ENCODE measurements at places on chromosomes 5 and 9. TPM values are rescaled to one million over a fixed set of nuclear protein-coding genes. Genes with fewer than 3 reads are reported as not detected.

The GPRIN1 gene
- 2.1 TPM for total RNA-seq

The STKLD1 gene
- total RNA-seq: 1.9 TPM

The PDZD2 gene
- total RNA-seq: 34.0 TPM

The LAMC3 gene
- 7.3 TPM for total RNA-seq

The MGAT1 gene
- total RNA-seq: 119 TPM

The MARVELD2 gene
- total RNA-seq: 2.0 TPM

The IFNK gene
- total RNA-seq: not detected

The PTRH1 gene
- 11.0 TPM for total RNA-seq

The ZNF462 gene
- total RNA-seq: 25.8 TPM

- no peak for DNase-seq
These were observed 1.6 kb downstream of the FBXW11 start for GRCh38 chr5:172004824-172005237.

- no peak for DNase-seq
These were observed 53.6 kb downstream of the S1PR3 start for GRCh38 chr9:89044881-89045280.

- DNase-seq: no peak
These were observed 813 bp downstream of the GNAQ start for GRCh38 chr9:78030553-78031443.

GRCh38 chr5:149036168-149036567 lies 26.7 kb downstream of the SH3TC2 start:
- no peak for DNase-seq

DNA sequence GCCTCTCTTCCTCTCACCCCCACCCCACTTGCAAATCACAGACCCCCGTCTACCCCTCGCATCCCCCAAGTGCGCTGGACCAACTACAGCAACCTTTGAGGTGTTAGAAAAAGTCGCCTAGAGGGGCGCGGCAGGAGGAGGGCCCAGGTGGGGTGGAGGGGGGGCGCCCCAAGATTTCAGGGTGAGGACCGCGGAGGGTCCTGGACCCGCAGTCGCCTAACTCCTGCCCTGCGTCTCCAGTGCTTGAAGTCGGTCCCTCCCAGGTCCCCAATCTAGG lies 379 bp upstream of the EGFLAM start:
- DNase-seq: no peak

GRCh38 chr5:158560170-158560569 lies 539.5 kb downstream of the EBF1 start:
- DNase-seq: no peak

DNA sequence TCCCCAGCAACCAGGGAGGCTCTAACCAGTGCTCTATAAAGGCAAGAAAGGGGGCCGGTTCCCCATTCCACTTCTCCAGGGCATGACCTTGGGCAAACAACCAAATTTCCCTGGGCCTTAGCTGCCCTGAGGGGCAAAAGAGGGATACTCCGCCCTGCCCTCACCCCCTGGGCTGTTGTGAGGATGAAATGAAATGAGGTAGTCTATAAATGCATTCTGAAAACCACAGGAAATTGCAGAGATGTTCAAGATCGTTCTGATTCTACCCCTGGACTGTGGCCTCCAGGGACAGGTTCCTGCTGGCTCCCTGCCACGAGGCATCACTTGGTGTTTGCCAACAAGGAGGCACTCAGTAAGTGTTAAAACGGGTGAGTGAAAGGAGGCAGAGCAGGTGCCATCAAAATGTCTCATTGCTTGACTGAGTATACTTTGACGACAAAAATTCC lies 5.7 kb downstream of the RAPGEF1 start:
- peak; percentile 27 for DNase-seq

- no peak for DNase-seq
These were observed 11.4 kb upstream of the DAB2IP start for GRCh38 chr9:121640076-121640475.

GRCh38 chr9:73219985-73220626 lies 68.4 kb downstream of the ANXA1 start:
- no peak for DNase-seq

- no peak for DNase-seq
These were observed 63.9 kb downstream of the KIAA1958 start for GRCh38 chr9:112550531-112550930.

- DNase-seq: no peak
These were observed 15.0 kb upstream of the NEURL1B start for GRCh38 chr5:172626031-172626581.

DNA sequence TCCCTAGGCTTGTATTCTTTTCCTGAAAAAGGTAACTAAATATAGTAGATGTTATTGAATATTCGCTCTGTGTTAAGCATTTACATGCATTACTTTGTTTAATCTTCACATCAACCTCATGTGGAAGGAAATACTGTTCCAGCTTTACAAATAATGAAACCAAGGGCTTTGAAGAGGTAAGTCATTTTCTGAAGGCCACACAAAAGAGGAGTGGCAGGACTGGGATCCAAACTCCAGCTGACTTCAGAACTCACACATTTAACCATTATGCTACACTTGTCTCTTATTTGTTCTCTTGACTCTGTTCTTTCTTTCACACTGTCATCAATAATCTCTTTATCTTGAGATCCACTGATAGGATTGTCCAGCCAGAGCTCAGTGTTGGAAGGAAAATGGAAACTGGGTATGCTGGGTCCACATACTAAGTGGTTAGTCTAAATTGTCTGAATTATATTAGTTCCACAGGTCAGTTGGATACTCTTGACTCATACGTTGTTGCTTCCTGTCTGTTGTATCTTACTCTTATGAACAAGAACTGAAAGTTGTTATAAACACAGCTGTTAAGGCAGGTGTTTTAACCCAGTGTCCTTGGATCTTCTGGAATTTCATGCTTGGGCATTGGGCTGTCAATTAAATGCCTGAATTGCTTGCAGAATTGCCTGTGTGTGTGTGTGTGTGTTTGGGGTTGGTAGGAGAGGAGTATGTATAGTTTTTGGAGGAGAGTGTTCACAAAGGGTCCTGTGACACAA lies 65.6 kb downstream of the TLE4 start:
- no peak for DNase-seq

DNA sequence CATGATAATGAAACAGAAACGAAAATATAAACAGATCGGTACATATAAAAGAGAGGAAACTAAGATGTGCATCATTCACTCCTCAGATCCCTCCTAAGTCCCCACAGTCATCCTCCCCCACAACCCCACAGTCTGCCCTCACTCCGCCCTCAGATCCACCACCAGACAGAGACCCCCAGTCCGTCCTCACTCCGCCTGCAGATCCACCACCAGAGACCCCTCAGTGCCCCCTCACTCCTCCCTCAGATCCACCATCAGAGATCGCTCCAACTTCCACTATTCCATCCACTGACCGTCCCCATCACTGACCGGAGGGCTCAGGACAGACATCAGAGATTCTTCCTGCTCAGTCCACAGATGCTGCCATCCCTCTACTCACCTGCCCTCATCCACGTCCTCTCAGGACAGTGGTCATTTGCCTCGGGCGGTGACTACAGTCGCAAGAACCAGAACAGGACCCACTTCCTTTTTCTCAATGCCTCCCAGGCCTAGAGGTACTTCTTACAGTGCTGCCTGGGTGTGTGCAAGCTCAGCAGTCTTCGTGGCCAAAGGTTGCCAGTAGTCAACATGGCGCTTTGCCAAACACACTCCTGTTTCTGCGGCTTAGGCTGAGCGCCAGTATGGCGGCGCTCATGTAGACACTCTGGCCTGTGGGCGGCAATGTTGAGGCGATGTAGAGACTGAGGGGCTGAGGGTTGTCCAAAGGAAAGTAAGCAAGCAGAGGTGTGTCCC lies 8.3 kb upstream of the SPATA31C1 start:
- no peak for DNase-seq

GRCh38 chr5:68436686-68437520 lies 221.3 kb downstream of the PIK3R1 start:
- no peak for DNase-seq

DNA sequence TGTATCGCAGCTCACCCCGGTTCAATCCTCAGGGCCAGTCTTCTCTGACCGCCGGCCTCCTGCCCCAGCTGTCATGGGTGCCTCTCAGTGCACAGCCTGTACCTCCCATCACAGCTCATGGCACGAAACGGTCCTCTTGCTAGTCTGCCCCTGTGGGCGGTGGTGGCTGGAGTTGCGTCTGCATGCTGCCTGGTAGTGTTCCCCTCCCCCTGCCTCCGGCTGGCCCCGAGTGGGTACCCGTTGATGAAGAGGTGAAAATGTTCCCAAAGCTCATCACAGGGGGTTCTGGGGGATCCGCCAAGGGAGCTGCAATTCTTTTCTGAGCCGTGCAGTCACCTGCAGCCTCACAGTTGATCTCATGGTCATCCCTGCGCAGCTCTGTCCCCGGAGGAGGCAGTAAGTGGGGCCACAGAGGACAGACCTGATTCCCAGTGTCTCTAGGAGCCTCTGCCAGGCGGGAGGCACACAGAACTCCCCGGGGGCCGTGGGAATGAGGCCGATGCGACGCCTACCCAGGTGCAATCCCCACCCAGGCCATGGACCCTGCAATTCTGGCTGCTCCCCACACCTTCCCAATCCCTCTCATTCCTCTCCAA lies 34.7 kb upstream of the FIBCD1 start:
- no peak for DNase-seq

- no peak for DNase-seq
These were observed 899 bp upstream of the MED10 start for GRCh38 chr5:6379246-6379645.

GRCh38 chr5:112691758-112692157 lies 45.9 kb upstream of the APC start:
- DNase-seq: no peak
